ENCODE measurements at places on chromosomes 6 and 20.

DNA sequence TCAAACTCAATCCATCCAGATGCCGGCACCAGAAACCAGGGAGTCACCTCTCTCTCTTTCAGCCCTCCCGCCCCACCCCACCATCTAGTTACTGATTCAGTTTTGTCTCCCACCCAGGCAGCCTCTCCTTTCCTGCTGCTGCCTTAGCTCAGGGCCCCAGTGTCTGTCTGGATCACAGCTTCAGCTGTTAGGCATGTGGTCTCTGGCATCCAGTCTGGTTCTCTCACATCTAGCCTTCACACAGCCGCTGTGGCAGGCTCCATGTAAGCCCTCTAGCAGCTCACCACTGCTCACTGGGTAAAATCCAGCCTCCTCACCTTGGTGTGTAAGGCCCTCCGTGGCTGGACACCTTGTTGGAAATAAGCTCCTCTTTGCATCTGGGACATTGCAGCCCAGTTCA, 21.3 kb downstream of the AARS2 start:
- no peak for DNase-seq

GRCh38 chr6:78594668-78595066, 272.7 kb upstream of the IRAK1BP1 start:
- DNase-seq, result no peak

GRCh38 chr20:35886537-35886936, 67.8 kb downstream of the SCAND1 start:
- no peak for DNase-seq

DNA sequence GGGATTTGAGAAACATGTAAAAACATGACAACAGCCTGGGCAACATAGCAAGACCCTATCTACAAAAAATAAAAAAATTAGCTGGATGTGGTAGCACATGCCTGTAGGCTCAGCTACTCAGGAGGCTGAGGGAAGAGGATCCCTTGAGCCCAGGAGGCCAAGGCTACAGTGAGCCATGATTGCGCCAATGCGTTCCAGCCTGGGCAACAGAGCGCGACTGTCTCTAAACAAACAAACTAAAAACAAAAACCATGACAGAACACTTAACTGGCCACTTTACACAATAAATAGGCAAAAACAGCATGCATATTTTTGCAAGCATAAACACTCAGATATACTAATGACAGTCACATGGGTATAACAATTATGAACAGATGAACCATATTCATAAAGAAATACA, 60.0 kb downstream of the SYTL3 start:
- no peak for DNase-seq

GRCh38 chr20:63154395-63154794, 61.5 kb downstream of the YTHDF1 start:
- no peak for DNase-seq

GRCh38 chr6:121686611-121687023, 251.2 kb downstream of the GJA1 start:
- no peak for DNase-seq

DNA sequence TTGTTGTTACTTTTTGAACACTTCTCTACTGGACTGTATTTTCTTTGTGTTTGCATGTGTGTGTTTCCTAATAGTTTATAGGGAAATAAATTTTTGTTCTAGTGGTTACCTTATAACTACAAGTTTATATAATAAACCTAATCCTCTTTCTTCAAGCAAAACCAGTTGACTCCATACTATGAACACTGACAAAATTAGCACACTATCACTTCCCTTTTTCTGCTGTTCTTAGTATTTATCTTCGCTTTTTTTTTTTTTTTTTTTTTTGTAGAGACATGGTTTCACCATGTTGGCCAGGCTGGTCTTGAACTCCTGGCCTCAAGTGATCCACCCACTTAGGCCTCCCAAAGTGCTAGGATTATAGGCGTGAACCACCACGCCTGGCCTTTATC, 25.0 kb upstream of the C6orf62 start:
- no peak for DNase-seq

DNA sequence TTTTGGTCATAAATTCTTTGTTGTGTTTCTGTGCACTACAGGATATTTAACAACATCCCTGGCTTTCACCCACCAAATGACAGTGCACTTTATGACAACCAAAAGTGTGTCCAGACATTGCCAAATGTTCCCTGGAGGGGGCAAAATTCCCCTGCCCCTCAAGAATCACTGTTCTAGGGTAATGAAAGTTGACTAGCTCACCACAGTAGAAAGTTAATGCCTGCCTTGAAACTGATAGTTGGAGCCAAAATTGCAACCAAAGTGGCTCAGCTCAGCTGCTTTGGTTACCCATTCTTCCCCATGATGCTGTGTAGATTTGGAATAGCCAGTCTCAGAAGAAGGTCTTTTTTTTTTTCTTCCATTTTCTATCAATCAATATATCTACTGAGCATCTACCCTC, 150.6 kb downstream of the RALGAPA2 start:
- DNase-seq, result no peak

GRCh38 chr6:139722530-139722929, 348.1 kb upstream of the CITED2 start:
- no peak for DNase-seq

GRCh38 chr20:3297079-3297378, 58.0 kb upstream of the SLC4A11 start:
- DNase-seq, result no peak

DNA sequence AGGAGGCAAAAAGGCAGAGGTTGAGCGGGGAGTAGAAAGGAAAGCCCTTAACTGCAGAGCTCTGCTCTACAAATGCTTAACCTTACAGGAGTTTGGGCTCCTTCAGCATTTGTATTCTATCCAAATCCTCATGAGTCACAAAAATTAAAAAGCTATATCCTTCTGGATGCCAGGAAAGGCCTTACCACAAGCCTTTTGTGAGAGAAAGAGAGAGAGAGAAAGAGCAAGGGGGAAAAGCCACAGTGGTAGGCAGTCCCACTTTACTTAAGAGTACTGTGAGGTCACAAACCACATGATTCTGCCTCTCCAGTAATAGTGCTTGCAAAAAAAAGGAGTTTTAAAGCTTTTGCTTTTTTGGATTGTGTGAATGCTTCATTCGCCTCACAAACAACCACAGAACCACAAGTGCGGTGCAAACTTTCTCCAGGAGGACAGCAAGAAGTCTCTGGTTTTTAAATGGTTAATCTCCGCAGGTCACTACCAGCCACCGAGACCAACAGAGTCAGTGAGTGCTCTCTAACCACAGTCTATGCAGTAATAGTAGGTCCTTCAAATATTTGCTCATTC, at the start of gene RUNX2:
TSS of gene RUNX2 (plus strand) at position 375 of the 567 bp plus-strand sequence. CDS start 397 bp downstream, outside the sequence.
- no peak for DNase-seq

- DNase-seq, result no peak
Observed at GRCh38 chr6:44477293-44477894, 89.9 kb downstream of the CDC5L start.

DNA sequence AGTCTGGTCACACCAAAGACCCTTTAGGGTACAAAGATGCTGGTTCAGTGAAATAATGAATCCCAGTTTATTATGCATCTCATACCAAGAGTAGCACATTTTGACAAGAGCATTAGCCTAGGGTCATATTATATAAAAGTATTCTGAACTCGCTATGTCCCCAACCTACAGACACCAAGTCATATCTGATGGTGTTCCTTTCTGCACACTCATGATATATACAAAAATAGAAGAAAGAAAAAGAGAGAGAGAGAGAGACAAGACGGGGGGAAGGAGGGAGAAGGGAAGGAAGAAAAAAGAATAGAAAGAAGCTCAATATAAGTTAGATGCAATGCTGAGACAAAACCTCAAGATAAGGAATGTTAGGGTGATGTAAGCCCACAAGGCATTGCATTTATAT, 131.1 kb downstream of the DST start:
- no peak for DNase-seq

GRCh38 chr20:17749978-17750721, 50.4 kb downstream of the BANF2 start:
- no peak for DNase-seq

- DNase-seq, result no peak
Observed at GRCh38 chr6:53926505-53926904, 131.7 kb downstream of the LRRC1 start.

GRCh38 chr6:17525637-17526036, 74.5 kb upstream of the FAM8A1 start:
- no peak for DNase-seq

DNA sequence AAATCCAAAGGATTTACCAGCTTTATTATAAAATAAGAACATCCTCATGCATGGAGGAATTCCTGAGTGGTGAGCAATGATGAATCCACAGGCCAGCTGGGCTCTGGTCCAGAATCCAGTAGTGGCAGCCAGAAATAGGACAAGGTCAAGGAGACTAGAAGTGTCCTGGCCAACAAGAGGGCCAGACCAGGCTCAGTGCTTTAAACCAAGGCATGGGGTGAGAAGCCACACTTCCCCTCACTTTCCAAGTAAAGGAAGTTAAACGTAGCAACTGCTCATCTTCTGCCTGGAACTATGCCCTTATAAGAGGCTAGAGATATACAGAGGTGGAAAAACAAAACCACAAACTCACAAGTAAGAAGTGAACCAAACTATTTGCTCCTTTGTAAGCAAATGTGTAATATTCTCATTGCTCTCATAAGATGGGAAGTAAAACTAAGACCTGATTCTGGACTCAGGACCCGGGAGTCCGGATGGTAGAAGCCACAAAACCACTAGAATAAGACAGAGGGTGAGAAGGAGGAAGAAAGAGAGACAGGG, 253.2 kb downstream of the UST start:
- no peak for DNase-seq

GRCh38 chr6:4125933-4126864, 9.2 kb downstream of the ECI2 start:
- DNase-seq, result no peak

DNA sequence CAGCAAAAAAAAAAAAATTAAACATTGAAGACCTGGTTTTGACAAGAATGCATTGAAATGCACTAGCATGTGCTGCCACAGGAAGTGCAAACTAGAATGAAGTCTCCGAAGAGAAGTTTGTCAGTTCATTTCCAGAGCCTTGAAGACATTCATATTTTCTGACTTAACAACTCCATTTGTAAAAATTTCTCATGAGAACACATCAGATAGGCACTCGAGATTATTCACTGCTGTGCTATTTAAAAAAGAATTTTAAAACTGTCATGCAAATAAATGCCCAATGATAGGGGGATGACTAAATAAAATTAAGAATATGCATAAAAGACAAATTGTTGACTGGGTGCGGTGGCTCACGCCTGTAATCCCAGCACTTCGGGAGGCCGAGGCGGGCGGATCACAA, 394.6 kb upstream of the JARID2 start:
- no peak for DNase-seq

- no peak for DNase-seq
Observed at GRCh38 chr6:88574651-88575050, 388.8 kb downstream of the RNGTT start.

DNA sequence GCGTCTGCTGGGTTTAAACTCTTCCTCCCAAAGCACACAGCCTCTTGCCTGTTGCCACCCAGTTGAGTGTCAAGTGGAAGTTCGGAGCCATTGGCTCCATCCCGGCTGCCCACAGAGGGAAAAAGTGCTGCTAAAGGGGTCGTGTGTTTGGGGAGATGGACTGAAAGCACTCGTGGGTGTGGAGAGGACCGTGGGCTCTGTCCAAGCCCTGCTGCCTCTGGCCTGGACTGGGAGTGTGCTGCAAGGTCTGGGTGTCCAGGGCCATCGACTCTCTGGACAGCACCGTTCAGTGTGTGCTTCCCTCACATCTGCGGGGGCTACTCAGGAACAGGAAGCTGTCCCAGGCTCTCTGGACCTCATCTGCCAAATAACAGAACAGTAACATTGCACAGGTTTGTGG, 269.3 kb downstream of the DLL1 start:
- no peak for DNase-seq

- DNase-seq, result no peak
Observed at GRCh38 chr6:34350934-34351217, 41.6 kb downstream of the NUDT3 start.

DNA sequence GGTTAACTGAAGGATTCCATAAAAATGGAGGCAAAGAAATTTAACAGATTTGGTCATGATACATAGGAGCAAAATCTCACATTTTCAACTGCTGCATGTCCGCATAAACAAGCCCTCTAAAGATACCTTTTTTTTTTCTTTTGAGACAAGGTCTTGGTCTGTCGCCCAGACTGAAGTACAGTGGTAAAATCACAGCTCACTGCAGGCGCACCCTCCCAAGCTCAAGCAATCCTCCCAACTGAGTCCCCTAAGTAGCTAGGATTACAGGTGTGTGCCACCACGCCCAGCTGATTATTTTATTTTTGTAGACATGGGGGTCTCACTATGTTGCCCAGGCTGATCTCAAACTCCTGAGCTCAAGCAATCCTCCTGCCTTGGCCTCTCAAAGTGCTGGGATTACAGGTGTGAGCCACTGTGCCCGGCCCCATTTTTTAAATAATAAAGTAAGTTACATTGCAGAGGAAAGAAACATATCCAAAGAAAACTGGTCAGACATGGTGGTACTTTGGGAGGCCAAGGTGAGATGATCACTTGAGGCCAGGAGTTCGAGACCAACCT, 13.7 kb downstream of the MDN1 start:
- DNase-seq, result no peak

Measured in NCI-H1048 (cell line).